ENCODE measurements at places on chromosomes 13 and 19.

- DNase-seq, result no peak
Measured at GRCh38 chr13:97335488-97336134, 98.4 kb upstream of the RAP2A start.

DNA sequence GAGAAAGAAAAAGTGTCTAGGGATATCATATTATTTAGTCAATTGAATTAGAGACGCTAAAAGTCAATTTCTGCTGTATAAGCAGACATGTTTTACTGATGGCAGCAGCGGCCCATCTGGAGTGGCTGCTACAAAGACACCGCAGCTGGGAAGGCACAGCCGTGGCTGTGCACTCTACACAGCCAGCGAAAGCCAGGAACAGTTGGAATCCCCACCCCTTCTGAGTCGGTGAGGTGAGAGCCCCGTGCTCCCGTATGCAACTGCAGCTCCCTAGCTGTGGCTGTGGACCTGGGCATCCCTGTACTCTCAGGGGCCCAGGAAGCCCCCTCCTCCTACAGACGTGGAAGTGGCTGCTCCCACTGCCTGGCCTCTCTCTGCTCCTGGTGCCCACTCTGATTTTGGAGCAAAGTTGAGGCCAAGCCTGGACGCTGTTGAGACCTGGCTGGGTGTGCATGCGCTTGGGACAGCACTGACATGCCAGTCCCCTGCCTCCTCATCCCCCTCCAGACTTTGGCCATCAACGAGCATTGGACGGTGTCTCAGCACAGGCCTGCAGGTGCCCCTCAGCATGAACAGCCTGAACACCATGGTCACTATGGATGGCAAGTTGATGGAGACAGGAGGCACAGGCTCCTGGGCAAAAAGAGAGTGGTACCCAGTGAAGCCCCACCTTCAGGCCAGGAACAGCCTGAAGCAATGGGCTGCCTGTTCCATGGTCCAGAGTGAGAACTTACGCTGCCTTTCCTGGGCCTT lies 944.0 kb upstream of the MIR17HG start:
- no peak for DNase-seq

DNA sequence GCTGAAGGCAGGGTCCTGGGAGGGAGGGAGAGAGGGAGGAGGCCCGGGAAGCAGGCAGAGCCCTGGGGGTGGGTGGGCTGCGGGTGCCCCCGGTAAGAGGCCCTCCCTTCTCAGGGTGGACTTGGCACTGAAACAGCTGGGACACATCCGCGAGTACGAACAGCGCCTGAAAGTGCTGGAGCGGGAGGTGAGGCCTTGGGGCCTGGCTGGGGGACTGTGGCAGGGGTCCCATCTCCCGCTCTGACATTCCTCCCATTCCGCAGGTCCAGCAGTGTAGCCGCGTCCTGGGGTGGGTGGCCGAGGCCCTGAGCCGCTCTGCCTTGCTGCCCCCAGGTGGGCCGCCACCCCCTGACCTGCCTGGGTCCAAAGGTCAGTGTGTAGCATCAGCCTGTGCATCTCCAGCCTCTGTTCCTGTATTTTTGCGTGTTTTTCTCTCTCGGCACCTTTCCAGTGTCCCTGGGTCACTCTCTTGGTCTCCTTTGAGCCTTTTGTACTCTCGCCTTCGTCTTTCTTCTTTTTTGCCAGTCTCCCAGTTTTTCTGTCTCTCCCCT lies 53.4 kb downstream of the TRPM4 start:
- no peak for DNase-seq

DNA sequence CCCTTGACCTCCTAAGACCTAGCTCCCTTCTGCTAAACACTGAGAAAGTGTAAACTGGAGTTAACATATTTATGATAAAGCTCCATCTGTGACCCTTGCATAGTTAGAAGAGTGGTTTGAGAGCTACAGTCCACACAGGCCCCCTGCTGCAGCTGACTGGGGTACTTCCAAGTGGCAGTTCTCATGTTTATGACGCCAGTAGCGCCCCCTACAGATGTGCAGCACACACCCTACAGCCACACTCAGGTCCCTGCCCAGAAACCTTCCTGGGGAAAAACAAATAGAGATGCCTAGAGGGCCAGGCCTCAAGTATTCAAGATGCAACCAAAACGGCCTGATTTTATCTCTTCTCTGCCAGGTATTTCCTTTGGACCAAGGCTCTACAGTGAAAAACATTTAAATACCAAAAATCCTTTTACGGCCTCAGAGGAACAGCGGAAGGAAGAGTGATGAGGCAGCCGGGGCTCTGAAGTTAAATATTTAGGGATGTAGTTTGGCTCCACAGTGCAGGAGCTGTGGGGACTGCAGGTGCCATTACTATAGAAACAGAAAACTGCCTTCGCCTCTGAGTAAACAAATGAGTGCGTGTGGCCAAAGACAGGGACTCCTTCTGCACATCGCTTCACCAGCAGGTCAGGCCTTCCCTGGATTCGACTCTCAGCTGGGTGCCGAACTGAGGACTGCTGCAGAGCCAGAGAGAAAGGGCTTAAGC lies 553.1 kb downstream of the EFNB2 start:
- no peak for DNase-seq

- DNase-seq, result no peak
Measured at GRCh38 chr13:30165796-30166195, 141.6 kb downstream of the KATNAL1 start.

- DNase-seq, result no peak
Measured at GRCh38 chr13:112895521-112896465, 73.2 kb upstream of the MCF2L start.

DNA sequence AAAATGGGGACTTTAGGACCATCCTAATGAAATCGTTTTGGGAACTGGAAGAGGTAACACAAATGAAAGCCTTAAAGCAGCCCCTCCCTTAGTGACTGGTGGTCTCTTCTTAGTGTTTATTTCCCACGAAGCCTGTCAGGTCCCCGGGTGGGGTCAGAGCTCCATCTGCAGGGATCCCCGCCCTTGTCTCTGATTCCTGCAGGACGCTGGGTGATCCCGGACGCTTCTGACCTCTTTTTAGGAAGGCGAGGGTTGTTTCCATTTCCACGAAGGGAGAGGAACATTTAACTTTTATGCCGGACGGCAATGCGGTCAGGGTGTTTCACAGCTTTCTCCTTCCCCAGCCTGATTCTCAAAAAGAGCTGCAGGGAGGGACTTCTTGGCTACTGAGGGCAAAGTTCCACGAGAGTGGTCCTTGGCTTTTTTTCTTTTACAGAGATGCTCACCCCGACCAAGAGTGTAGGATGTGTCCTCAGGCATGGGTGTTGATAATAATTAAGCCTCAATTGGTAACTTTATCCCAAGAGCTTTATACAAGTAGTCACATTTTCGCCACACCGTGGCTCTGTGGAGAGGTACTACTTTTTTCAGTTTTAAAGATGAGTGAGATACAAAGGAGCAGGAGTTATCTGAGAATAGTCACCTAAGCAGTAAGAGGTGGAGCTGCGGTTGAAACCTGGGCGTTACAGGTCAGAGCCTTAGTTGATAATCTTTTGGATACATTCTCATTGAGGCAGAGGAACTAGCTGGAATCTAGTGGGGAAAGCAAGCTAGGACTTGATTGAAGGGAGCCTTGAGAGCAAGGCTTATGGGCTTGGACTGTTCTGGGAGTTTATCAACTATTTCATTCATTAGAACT lies 813 bp downstream of the ZNF284 start:
- DNase-seq, result no peak

- DNase-seq, result no peak
Measured at GRCh38 chr13:23202383-23202782, 21.6 kb downstream of the SGCG start.

DNA sequence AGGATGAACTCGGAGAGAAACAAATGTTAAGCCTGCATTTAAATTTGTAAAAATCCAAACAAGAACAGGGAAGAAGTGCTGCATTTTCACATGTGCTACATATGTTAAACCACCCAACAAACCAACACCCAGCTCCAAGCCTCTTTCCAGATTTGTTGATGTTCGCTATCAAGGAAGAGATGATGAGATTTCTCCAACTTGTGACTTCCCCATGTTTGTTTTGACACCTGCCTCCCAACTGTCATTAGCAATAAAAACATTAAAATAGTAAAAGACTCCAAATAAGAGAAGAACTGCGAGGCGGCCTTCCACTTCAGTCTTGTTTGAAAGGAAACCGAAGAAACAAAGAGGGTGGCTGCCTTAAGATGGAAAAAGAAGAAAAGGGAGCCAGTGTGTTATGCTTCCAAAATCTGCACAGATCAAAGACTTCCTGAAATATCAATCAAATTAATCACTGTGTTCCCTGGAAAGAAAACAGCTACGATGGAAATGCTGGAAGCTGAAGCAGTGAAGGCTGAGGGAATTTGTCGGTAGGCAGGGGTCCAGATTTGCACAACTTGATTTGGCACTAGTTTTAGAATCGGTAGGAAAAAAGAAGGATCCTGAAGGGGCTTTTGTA lies 14.0 kb upstream of the GGACT start:
- no peak for DNase-seq

DNA sequence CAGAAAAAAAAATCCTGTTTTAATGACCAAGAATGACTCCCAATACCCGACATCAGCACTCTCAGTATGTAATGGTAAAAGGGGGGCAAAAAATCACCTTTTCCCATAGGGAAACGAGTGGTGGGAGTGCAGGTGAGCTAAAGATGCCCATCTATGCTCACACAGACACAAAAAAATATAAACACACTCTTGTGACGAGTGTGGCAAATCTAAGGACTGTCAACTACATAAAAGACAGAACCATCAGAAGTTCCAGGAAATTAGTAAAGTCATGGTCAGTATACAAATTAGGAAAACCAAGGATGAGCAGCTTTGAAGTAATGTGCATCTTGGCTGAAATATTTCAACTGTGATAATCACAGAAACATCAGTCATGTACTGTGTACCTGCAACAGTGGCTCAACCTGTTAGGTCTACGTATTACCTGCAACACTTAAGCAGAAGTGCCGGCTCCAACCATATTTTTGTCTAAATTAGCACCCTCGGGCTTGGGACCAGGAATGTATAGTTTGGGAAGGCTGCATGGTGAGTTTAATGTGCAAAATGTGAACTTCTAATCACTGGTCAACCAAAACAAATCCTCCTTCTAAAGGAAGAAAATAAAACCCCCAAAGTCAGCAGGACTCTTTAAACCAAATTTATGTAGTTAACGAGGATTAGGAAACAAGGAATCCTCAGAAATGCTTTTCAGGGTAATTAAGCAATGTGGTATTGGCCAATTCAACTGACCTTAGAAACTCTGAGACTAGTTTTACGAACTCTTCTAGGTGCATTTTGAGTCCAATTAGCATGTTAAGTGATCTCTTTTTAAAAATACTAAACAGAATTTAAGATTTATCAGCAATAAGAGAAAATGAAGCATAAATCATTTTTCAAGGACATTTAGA lies 24.3 kb downstream of the ANKRD10 start:
- DNase-seq, result no peak

DNA sequence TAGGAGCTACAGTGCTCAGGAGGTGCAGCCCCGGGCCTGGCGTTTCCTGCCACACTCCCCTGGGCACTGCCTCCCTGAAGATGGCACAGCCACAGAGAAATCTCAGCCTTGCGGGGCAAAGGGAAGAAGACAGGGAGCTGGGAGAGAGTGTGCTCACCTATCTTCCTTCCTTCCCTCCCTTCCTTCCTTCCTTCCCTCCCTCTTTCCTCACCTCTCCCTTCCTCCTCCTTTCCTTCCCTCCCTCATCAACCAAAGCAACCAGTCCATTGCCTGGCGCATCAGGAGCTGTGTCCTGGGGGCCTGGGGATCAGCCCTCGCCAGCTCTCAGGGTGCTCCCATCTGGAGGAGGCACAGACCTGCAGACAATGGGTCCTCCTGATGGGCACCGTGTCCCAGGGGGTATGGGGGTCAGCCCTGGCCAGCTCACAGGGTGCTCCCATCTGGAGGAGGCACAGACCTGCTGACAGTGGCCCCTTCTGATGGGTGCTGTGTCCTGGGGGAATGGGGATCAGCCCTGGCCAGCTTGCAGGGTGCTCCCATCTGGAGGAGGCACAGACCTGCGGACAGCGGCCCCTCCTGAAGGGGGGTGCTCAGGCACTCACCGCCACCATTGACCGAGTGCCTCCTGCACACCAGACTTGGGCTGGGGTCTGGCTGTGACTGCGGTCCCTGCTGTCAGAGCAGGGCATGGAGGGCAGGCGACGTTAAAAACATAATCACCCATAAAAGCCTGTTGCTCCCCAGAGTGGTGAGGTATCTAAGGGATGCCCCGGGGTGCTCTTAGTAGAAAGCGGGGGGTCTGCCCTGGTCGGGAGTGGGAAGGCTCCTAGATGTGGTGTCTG lies 120.2 kb downstream of the URI1 start:
- no peak for DNase-seq

- DNase-seq, result no peak
Measured at GRCh38 chr13:49220856-49221589, 885 bp downstream of the MLNR start.

GRCh38 chr13:23320926-23321534 lies 112.5 kb downstream of the SACS start:
- no peak for DNase-seq

- DNase-seq, result no peak
Measured at GRCh38 chr13:51758691-51759090, 45.3 kb downstream of the DHRS12 start.

DNA sequence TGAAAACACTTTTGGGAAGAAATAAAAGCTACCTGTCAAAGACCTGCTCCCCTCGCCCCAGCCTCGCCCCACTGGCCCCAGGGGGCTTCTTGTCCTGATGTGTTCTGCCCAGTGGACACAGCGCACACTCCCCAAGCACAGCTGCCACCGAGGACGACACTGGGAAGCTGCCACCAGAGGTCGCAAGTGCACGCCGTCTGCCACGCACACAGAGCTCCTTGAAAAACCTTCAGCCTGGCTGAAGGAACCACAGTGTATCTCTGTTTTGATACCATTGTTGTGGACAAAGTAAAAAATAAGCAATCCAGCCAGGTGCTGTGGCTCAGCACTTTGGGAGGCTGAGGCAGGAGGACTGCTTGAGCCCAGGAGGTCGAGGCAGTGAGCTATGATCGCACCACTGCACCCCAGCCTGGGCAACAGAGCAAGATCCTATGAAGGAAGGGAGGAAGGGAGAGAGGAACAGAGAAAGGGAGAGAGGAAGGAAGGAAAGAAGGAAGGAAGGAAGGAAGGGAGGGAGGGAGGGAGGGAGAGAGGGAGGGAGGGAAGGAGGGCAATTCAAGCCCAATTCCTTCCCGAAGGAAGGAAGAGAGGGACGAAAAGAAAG lies 57.3 kb downstream of the CEBPG start:
- peak; percentile 58 for DNase-seq

- no peak for DNase-seq
Measured at GRCh38 chr13:112331675-112332074, 44.5 kb upstream of the SPACA7 start.

GRCh38 chr19:3614858-3615505 lies 8.3 kb upstream of the TBXA2R start:
- no peak for DNase-seq

Data from CD4-positive, alpha-beta T cell treated with Interleukin-1 beta for 1 hour (primary cell).